GM06990 (cell line): ENCODE measurements at places on chromosomes 5 and 9.
A peak's percentile ranks its signal among the peaks of the same experiment; 100 is the strongest.

DNA sequence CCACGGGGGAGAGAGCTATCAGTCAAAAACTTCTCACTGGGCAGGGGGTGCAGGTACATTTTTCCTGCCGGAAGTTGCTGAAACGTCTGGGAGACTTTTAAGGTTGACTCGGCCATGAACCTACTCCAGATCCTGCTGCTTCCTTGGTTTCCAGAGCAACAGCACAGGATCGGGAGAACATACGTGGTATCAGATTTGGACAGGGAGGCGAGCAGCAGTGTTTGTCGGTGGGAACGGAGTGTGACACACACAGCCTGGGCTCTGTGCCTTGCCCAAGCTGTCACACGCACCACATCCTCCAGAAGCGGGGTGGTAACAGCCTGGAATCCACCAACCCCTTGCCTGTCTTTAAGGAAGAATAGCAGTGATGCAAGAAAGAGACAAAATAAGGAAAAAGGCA, 276.5 kb downstream of the SLIT3 start:
- no peak for DNase-seq

DNA sequence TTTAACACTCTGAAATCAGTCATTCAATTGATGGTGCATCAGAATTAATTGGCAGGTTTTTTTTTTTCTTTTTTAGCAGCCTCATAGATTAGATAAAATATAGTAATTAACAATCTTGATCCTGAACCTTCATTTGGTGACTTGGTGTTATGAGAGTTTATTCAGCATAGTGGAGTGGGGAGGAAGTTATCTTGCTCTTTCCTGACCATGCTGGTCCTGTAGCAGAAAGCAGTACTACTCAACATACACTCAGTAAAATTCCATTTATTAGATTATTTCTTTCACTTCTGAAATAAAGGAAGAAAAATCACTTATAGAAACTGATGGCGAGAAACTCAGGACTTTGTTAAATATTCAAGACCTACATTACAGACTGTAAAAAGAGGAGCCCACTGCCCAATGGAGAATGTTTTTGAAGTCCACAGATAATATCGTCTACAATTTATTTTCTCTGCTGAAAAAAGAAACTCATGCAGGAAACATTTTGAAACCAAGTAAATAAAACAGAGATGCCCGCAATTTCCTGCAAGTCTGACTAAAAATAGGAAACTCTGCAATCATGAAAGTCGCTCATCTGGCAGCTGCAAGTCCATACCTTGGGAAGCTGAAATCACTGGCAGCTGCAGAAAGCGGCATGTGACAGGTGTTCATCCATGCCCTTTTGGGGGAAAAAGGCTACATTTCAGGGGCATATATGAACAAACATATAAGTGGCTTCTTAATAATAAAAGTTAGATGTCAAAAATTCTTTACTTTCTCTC, 233.2 kb upstream of the RFX3 start:
- DNase-seq = no peak

- DNase-seq = no peak
These were observed 271.6 kb upstream of the TRPM3 start for GRCh38 chr9:71393005-71393404.

DNA sequence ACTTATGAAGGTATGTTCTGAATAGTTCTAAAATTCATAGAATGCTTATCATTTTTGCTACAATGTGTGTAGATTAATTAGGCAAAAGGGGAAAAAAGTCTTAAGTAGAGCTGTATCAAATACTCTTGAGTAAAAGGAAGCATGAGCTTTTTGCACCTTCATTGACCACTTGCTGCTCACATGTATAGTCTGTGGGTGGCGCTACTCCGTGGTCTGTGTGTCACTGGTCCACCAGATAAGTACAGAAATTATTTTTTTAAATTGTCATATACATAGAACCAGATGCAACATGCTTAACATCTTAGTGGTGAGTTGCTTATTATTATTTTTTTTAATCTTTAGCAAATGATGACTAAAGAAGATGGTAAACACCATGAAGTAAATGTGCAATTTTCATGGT, 130.2 kb downstream of the MAN2A1 start:
- DNase-seq = no peak

DNA sequence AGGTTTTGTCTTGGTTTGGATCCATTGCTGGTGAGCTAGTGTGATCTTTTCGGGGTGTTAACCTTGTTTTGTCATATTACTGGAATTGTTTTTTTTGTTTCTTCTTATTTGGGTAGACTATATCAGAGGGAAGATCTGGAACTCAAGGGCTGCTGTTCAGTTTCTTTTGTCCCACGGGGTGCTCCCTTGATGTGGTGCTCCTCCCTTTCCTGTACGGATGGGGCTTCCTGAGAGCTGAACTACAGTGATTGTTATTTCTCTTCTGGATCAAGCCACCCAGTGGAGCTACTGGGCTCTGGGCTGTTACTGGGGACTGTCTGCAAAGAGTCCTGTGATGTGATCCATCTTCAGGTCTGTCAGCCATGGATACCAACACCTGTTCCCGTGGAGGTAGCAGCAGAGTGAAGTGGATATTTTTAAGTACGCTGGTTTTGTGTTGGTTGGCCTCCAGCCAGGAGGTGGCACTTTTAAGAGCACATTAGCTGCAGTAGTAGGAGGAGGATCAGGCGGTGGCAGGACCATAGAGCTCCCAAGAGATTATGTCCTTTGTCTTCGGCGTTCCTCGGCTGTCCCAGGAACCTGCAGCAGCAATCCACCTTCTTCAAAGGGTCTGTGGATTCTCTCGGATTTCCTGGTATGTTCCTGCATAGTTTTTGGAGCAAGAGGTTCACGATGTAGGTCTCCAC, 27.2 kb downstream of the SCAMP1 start:
- DNase-seq = no peak

- no peak for DNase-seq
These were observed 133.9 kb upstream of the SPEF2 start for GRCh38 chr5:35483780-35484179.

GRCh38 chr5:176768174-176768970, 42.0 kb upstream of the UNC5A start:
- no peak for DNase-seq

- DNase-seq = no peak
These were observed 227.8 kb downstream of the SEMA5A start for GRCh38 chr5:9318031-9318430.

DNA sequence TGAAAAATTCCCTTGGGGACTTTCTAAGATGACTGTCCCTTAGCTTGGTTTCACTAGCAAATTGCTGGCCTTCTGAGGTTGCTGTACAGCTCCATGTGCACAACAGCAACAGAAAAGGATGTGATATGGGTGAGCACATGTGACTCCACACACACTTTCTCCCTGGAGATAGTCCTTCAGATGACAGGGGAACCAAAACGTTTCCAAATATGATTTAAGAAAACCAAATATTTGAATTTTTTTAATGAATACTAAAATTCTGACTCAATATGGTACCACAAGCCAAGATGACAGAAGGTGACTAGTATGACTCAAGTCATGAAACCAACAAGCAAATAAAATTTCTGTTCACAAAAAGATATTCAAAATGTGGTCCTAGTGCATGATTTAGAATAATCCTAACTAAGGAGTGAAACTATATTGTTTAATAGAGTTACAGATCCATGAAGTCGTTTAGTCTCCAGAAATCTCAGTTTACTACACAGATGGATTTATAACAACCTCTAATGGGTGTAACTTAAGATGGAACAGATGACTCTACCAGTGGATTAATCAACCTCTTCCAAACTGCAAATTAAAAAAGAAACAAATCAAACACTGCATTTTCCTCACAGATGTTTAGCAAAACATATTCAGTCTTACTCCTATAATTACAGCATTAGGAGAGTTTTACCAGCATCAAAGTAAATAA, 144.8 kb upstream of the PIK3R1 start:
- peak; percentile 67 for DNase-seq

- no peak for DNase-seq
These were observed 49.0 kb upstream of the RAPGEF6 start for GRCh38 chr5:131684051-131684450.

- DNase-seq = no peak
These were observed 39.9 kb upstream of the MTMR12 start for GRCh38 chr5:32352685-32353084.

DNA sequence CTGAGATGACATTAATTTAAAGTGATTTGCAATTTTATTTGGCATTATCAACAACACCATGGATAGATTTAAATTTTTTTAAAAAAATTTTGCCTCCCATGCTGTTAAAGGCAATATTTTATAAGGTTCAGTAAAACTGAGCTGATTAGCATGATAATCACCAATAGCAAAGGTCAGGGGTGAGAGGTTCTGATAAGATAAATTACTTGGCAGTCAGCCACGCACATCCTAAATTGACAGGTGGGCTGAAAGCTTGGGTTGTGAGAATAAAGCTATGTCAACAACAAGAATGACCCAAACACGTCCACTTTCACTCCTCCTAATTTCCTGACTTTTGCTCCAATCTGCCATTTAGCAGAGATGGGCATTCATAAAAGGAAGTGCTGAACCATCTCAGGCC, 127.1 kb downstream of the LHFPL2 start:
- no peak for DNase-seq

DNA sequence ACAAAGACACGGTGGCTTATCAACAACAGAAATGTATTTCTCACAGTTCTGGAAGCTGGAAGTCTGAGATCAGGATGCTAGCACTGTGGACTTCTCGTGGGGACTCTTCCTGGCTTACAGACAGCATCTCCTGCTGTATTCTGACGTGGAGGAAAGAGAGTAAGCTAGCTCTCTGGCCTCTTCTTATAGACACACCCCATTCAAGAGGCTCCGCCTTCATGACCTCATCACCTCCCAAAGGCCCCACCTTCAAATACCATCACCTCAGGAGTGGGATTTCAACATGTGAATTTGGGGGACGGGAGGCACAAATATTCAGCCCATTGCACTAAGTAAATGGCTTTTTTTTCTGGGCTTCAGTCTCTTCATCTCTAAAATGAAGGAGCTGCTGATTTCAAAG, 27.6 kb downstream of the KCNMB1 start:
- no peak for DNase-seq

DNA sequence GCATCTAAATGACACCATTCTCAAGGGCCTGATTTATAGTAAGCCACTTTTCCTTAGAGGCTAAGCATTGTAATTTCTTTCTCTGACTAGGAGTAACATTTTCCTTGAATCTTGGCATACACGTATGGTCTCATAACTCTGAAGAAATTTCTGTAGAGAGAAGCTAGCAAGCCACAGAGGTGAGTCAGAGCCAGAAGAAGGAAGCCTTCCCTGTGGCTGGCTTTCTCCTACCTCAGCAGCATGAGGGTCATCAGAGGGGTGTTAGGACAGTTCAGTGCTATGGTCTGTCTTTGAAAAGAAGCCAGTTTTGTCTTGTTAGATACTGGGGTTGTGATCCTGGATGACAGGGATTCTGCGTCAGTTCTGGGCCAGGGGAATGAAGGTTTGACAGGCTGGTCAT, 3.2 kb downstream of the SNX30 start:
- DNase-seq = no peak
